ENCODE measurements at places on chromosomes 4 and X.
A peak's percentile ranks its signal among the peaks of the same experiment; 100 is the strongest.

- no peak for DNase-seq
Measured at GRCh38 chrX:72079607-72080006, 52.1 kb downstream of the RTL5 start.

DNA sequence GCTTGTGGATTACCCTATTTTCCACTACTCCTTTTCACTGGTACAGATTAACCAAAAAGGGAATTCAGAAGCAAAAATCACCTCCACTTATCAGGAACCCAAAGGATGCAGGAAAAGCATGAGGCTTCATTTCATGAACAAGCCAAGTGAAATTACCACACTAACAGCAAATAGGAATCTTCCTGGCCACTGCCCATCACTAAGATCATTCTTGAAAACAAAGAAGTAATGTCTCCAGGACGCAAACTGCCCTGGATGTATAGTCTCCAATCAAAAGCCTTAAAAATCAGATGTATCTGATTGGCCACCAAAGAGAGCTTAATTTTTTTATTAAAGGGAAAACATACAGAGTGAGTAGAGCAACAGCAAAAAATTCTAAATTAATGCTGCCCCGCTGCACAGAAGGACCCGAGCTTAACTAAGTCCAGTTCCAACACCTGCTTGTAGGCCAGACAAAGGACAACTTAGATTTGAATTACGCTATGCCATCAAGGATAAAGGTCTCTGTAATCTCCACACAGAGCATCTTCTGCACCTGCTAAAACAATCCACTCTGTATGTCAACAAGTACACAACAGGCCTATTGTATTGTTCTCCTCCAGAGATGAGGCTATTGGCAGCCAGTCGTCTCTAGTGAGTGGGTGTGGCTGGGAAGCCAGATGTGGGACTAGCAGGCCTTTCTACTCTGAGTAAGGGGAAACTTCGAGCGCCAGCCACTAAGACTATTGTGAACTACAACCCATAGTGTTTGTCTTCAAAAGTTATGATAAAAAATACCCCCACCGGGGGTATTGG lies 12.4 kb downstream of the ZDHHC9 start:
- no peak for DNase-seq

DNA sequence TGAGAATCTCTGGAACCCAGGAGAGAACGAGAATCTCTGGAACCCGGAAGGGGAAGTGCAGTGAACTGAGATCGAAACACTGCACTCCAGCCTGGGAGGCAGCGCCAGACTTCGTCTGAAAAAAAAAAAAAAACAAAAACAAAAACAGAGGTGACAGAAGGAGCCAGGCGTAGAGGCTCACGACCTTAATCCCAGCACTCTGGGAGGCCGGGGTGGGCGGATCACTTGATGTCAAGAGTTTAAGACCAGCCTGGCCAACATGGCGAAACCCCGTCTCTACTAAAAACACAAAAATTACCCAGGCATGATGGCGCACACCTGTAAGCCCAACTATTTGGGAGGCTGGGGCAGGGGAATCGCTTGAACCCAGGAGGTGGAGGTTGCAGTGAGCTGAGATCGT lies 17.0 kb downstream of the ZNF280C start:
- DNase-seq, result no peak

GRCh38 chrX:71195964-71196649 lies 26.9 kb upstream of the GJB1 start:
- DNase-seq, result no peak

- DNase-seq, result peak; percentile 1
Measured at GRCh38 chrX:14697451-14697850, 168.1 kb downstream of the GLRA2 start.

DNA sequence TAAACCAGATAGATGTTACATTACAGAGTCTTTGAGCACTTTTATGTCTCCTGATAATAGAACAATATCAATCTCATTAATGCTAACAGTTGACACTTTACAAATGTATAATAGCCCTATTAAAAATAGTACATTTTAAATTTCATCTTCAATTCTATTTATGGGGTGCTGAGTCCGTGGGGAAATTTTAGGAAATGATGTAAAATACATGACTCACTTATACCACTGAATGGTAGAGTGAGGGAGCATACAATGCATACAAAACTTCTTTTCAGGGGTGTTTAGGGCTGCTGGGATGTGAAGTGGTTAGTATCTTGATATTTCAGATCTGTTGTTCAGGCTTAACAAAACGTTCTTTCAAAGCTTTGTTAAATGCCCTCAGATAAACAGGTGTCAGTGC lies 696.2 kb downstream of the TRAM1L1 start:
- DNase-seq, result no peak
